ENCODE measurements at places on chromosomes 2 and 18.

- DNase-seq, result no peak
Observed at GRCh38 chr2:178275600-178275999, 81.3 kb downstream of the OSBPL6 start.

- no peak for DNase-seq
Observed at GRCh38 chr18:60596928-60597327, 224.4 kb upstream of the MC4R start.

DNA sequence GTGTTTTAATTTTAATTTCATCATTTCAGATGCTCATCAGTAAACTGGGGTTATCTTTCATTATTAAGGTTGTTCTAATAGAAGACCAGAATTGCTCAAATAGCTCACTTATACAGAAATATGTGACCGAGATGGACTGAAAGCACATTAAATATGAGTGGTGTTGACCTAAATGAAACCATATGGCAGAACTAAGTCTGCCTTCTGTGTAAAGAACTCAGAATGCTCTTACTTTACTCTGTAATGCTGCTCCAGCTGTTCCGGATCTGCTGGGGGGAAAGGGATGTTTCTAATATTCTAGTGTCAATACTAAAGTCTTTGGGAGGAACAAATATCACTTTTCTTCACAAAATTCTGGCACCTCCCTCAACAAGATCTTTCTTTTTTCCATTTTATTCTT, 131.0 kb downstream of the DPP4 start:
- peak; percentile 21 for DNase-seq

DNA sequence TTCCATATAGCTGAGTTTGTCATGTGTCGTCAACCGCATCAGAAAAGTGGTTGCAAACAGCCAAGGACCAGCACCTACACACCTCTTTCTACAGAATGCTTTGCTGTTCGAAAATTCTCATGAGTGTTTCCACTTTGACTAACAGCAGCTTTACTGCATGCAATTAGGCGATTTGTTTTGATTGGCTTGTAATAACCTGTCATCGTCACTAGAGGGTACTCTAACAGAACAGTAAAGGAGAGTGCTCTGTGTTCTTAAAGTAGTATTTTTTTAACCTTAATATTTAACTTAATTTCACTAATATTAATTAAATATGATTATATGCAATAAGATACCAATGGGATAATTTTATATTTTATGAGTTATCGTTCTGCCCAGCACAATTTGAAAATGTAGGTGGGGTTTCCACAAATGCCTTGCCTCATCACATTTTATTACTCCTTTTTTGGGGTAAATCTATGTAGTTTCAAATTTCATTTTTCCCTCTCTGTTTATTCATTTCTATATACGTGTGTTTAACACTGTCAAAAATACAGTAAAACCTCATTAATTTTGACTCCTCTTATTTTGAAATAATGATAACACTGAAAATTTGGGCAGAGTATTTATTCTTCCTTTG, 502.2 kb downstream of the NRXN1 start:
- peak; percentile 58 for DNase-seq

DNA sequence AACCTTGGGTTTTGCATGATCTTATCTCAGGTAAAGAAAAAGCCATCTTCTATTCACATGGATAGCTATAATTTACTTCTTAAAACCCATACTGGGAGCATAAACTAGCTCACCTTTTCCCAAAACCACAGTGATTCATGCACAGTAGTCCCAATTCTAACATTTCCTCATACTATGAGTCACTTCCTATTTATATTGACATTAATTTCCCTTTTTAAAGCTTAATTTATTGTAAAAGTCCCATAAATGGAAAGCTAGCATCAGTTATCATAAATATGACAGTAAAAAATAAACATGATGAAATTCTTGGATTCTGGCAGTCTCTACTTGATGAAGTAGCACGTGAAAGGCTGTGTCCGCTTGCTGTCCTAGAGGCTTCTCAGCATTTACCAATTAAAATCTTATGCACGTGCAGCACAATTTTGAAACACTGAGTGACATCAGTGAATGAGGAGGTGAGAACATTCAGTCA, 180.1 kb downstream of the CDH2 start:
- no peak for DNase-seq

- no peak for DNase-seq
Observed at GRCh38 chr2:71422786-71423185, 30.6 kb upstream of the DYSF start.

DNA sequence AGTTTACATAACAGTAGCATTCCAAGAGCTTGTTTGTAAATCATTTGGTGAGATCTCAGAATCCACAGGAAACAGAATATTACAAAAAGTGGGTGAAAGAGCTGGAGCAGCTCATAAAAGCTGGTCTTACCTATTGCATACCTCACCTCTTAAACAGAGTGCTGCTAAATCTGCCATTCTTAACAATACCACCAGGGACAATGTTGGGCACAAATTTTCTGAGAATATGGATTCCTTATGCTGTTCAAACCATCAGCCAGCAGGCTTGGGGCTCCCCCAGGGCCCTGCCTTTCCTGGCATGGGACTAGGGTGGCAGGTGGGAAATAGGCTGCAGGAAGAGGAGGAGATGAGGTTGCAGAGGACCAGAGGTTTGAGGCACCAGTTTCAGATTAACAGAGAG, 55.6 kb downstream of the TGFA start:
- no peak for DNase-seq

DNA sequence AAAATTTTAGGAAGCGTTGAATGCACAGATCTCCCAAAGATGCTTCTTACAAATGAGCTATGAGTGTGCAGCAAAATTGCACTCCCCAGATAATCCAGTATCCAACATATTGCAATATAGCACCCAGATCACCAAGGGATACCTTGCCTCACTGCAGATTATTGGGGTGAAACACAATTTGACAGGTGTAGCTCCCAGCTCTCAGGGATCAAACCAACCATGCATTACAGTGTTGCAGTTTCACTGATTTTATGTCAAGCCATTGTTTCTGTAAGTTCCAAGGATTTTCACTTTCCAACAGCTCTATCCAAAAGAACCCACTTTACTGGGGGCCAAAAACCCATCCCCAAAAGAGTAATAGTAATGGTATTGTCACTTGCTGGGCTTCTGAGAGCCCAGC, 10.8 kb upstream of the PRLH start:
- DNase-seq, result no peak

DNA sequence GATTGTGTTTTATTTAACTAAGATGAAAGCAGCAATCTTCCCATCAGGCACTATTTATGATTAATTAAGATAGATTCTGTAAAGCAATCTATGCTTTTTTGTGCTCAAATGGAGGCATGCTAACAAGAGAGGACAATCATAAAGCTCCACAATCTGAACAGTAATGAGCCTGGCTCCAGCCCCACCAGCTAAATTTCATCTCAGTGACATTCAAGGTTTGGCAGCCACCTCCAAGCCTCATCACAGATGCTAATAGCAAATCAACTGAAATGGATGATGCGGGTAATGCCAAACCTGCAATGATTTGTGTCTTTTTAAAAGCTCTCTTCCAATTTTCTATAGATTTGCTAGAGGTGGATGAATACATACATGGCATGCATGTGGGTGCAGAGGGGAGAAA, 456.6 kb downstream of the TDRD15 start:
- DNase-seq, result no peak

DNA sequence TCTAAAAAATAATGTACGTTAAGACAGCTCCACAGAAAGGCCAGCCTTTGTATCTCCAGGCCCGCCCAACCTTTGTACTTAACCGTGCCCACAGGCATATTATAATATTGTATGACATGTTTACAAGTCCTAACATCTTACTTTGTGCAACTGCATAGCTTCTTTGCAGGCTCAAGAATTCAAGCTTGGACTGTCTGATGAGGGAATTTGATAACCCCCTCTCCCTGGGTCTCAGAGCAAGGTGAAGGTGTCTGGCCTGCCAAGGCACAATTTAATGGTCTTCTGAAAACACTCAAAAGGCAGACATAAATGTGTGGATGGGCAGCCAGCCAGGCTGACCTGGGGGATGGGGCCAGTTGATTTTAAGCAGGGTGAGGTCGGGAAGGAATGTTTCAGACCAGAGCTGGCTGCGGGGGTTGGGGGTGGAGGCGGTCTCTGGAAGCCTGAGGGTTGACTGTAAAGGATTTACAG, 732.7 kb upstream of the FANCL start:
- DNase-seq, result peak; percentile 8

GRCh38 chr2:231765496-231765929, 15.6 kb downstream of the PDE6D start:
- DNase-seq, result no peak

- DNase-seq, result peak; percentile 70
Observed at GRCh38 chr2:5915881-5916310, 223.7 kb downstream of the SOX11 start.

DNA sequence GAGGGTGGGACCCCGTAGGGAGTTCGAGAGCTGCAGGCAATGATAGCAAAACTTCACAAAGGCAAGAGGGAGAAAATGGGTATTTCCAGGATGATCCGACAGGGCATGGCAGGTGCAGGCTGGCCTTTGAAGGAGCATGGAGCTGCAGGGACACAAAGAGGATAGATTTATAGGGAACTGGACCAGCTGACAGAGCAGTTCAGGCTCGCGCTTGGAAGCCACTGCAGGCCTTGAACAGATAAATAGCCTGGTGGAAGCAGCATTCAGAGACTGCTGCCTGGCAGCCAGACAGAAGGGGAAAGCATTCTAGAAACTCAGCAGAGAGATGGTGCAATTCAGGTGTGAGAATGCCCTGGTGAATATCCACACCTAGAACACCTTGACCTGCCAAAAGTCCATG, 29.3 kb upstream of the CREG2 start:
- DNase-seq, result no peak

DNA sequence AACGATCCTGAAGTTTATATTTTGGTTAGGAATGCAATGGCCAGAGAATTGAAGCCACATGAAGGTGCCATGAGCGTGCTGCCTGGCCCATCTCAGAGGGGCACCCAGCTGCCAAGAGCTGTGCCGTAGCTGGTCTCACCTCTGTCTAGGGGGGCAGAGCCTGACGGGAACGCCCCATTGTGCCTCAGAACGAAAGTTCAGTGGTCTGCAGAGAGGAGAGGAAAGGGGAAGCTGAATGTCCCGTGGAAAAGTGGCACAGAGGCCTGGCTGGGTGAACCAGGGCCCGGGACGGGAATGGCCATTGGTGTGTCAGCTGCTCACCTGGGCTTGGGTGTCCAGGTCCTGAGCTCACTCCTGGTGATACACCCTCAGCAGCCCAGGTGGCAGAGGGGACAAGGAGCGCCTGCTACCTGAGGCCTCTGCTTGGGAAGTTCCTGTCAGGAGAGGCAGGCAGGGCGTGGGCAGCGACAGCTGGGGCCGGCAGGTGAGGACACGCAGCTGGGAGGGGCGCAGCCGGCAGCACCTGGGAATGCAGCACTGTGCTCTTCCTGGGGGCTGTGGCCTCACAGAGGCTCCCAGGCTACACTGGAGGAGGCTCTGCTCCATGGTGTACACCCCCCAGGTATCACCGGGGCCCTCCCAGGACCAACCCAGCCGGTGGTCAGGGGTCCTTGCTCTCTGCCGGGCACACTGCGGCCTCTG, 67.3 kb downstream of the PARD6G start:
- DNase-seq, result no peak

DNA sequence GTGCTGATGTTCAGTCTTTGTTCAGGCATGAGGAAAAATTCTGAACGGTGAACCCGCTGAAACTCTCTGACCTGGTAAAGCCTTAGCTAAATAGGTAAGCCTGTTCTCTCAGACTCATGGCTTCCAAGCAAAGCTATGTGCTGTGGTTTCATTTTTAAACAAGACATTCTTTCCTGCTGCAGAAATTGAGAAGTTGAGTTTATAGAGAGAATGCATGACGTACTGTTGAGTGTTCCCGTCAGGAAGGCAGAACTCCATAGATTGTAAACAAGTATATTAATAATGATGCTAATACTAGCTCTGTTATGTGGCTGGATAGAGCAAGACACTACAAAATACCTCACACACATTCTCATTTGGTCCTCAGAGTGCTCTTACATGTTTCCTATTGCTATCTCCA, 424.0 kb upstream of the CRIM1 start:
- no peak for DNase-seq

- no peak for DNase-seq
Observed at GRCh38 chr18:24656551-24657443, 196.4 kb downstream of the HRH4 start.

DNA sequence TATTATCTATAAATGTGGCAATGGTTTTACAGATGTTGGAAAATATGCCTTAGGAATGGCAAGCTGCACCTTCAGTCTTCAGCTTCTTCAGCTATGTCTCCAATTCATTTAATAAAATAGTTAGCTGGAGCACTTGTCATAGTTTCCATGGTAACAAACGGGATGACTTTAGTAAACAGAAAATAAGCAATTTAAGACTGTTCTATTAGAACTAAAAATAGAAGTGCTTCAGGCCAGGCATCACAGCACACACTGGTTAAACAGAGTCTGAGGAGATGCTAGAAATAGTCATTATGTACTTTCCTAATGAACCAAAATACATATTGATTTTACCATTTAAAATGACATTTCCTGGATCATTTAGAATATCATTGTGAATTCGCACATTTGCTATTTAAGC, 195.0 kb downstream of the GCA start:
- no peak for DNase-seq

DNA sequence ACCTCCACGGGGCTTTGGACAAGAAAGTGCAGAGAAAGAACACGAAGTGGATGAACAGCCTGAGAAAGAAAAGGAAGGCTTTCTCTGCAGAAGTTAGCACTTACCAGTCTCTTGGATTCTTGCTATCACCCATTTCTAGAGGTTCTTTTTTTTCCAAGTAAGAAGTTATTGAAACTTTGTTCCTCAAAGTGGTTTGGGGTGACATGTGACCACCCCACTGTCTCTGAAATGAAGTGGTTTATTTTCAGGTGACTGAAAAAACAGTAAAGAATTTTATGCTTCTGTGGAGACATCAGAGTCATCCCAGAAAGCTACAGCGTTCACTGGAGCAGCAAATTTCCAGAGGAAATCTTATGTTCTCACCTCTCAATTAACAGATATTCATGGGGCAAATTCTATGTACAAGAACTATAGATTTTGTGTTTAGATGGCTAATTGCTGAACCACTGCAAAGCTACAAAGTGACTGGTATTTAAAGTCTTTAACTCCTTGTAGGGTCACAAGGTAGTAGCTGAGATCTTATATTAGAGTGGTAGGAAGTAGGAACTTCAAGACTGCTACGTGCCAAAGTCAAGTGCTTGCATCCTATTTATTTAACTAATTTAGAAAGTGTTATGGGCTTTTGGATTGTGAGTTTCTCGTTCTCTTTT, 267.5 kb downstream of the TGIF1 start:
- DNase-seq, result no peak

GRCh38 chr2:153584244-153584643, 105.7 kb upstream of the RPRM start:
- DNase-seq, result no peak

GRCh38 chr2:236949089-236949905, 136.4 kb upstream of the COPS8 start:
- DNase-seq, result peak; percentile 34

- DNase-seq, result no peak
Observed at GRCh38 chr2:134035605-134036370, 218.1 kb upstream of the MGAT5 start.

DNA sequence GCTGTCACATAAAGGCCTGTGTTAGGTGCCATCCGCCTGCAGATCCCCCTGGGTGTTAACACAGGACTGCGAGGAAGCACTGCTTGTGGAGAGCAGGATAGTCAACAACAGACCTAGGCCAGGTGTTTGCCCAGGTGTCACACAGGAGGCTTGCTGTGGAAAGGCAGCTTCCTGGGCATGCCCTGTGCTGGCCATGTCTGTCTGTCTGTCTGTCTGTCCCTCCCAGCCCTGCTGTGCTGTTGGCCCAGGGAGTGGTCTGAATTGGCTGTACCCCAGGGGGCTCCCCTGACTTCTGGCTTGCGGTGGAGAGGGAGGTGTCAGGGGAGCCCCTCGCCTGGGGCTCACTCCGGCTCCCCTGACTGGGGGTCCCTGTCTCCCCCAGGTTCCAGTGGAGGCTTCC, 53.2 kb downstream of the SH3BP4 start:
- no peak for DNase-seq

All from fibroblast of skin of scalp (primary cell).